Colonic mucosa (tissue), 4 donors: ENCODE measurements at places on chromosomes 5 and 9. TPM values are rescaled to one million over a fixed set of nuclear protein-coding genes. Genes with fewer than 3 reads are reported as not detected.

The GPRIN1 gene
- 2.1 TPM for total RNA-seq

The PFDN1 gene
- total RNA-seq = 41.2 TPM

The GPR150 gene
- total RNA-seq = 0.52 TPM

The SRP19 gene
- total RNA-seq = 27.0 TPM

The PLCXD3 gene
- 0.80 TPM for total RNA-seq

The SEMA5A gene
- total RNA-seq = 23.3 TPM

The KCTD16 gene
- 0.02 TPM for total RNA-seq

The KCNV2 gene
- not detected for total RNA-seq

The IRF1 gene
- 87.8 TPM for total RNA-seq

- no peaks in the 10 kb centered on the region for H3K36me3 ChIP-seq
- no peak for DNase-seq
- no peaks in the 10 kb centered on the region for H3K27me3 ChIP-seq
- H3K27ac ChIP-seq = no peak overlapping the region
These were observed 151.2 kb upstream of the RUSC2 start for GRCh38 chr9:35338561-35339274.

- H3K36me3 ChIP-seq = no peaks in the 10 kb centered on the region
- H3K27ac ChIP-seq = no peak overlapping the region
- no peak for DNase-seq
- H3K4me1 ChIP-seq = no peaks in the 10 kb centered on the region
These were observed 24.0 kb downstream of the ELL2 start for GRCh38 chr5:95937607-95938152.

DNA sequence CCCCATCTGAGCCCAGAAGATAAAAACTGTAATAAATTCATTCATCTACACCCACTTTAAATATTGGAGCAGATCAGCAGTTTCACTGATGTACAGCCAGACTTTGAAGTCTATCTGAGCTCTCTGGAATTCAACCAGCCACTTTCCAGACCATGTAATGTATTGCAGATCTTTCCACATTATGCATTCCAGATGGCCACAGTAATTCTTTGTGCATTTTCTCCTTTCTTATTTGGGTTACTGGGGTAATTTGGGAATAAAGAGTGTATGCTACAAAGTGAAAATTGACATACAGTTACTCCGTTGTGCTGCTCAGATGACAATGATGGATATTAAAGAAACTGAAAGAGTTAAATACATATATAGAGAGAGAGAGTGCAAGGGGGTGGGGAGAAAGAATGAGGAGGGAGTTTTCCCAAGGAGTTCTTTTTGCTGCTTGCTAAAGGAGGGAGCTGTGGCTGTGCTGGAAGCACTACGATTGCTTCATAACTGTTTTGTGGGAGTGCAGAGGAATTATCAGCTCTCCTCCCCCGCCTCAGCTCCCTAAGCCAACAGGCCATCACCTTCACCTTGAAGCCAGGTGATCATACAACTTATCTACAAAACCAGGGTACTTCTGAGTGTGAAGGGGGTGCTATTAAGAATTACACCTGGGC lies 152.8 kb downstream of the GAS1 start:
- H3K4me3 ChIP-seq = no peak overlapping the region
- no peaks in the 10 kb centered on the region for H3K36me3 ChIP-seq
- H3K27ac ChIP-seq = no peak overlapping the region
- no peaks in the 10 kb centered on the region for H3K27me3 ChIP-seq
- no peak for DNase-seq
- no peaks in the 10 kb centered on the region for H3K4me1 ChIP-seq

DNA sequence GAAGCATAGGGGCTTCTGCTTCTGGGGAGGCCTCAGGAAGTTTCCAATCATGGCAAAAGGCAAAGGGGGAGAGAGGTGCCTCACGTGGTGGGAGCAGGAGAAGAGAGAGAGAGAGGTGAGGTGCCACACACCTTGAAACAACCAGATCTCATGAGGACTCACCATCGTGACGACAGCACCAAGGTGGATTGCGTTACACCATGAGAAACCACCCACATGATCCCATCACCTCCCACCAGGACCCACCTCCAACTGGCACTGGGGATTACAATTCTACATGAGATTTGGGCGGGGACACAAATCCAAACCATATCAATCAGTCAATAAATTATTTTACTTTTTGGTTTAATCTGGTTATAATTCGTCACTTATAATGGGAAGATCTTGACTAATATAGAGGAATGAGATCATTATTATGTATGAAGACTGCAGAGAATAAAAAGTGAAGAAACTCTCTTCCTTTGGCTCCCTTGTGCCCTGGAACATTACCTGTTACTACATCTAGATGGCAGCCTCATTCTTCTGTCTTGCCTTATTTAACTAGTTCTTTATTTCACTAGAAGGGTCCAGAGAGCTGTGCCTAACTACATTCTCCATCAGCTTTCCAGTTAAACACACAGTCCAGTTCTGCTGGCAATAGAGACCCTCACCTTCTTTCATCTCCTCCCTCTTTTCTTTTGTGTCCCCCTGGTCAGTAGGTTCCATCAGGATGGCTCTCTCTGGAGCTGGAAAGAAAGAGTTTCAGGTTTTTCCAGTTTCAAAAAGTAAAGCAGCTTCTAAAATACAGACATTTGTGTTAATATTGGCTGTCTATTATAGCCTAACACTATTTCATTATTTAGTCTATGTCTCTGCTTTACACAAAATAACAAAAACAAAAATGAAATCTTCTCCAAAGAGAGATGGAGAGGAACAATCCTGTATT lies 21.7 kb upstream of the SPINK7 start:
- H3K27ac ChIP-seq = no peak overlapping the region

GRCh38 chr9:33415501-33416038 lies 13.2 kb upstream of the AQP7 start:
- H3K4me3 ChIP-seq = no peak overlapping the region
- peak overlapping the region; percentile 20 for H3K27ac ChIP-seq
- no peaks in the 10 kb centered on the region for H3K27me3 ChIP-seq
- H3K36me3 ChIP-seq = no peaks in the 10 kb centered on the region

DNA sequence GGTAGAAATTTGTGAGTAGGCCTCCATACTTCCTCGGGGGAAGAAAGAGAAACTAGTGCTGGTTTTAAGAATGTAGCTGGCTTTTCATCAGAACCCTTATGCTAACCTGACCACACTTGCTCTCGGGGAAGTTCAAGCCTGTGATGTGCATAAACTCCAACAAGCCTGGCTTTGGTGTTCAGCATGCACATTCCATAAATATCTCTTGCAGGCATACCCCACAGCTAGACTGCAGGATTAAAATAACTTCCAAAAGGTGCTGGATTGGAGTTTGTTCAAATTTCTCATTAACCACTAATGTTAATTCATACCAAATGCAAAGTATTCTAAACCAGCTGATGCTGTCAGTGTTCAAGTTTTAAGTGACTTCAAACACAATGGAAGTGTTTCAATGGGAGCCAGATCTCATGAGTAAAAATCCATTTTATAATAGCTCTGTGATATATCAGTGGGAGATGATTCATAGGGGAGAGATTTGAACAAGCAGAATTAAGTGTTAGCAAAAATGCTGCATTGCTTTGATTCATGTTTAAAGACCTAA lies 79.4 kb downstream of the NPR3 start:
- no peak for DNase-seq
- no peaks in the 10 kb centered on the region for H3K27me3 ChIP-seq
- no peaks in the 10 kb centered on the region for H3K36me3 ChIP-seq
- H3K4me3 ChIP-seq = no peak overlapping the region

DNA sequence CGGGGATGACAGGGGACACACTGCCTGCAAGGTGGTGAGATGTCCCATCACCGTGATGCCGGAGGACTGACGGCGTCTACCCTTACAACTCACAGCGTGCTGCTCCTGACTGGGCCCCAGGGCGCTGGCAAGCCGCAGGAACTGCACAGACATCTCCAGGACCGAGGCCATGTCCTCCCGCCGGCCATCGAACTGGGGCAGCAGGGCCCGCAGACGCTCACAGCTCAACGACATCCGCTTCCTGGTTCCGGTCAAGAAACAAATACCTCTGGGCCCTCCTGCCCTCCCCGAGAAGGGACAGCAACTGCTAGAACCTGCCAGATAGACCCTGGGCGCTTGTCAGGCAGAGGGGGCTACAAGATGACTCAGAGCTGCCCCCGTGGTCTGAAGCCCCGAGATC lies 1.0 kb downstream of the SOHLH1 start:
- peaks cover 10% of the 10 kb centered on the region for H3K27me3 ChIP-seq
- H3K27ac ChIP-seq = no peak overlapping the region
- H3K4me3 ChIP-seq = no peak overlapping the region
- no peak for DNase-seq
- H3K36me3 ChIP-seq = no peaks in the 10 kb centered on the region
- no peaks in the 10 kb centered on the region for H3K4me1 ChIP-seq

DNA sequence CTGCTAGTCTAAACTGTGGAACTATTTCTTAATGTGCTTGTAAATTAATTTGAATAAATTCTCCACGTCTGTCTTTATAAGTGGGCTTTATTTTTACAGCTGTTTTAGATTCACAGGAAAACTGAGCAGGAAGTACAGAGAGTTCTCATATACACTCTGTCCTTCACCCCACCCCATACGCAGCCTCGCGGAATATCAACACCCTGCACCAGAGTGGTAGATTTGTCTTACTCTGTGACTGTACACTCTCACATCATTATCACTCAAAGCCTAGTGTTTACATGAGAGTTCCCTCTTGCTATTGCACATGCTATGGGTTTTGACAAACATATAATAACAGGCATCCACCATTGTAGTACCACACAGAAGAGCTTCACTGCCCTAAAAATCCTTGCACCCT lies 179.7 kb upstream of the DAB2 start:
- H3K4me1 ChIP-seq = no peaks in the 10 kb centered on the region
- H3K4me3 ChIP-seq = no peak overlapping the region
- DNase-seq = no peak
- H3K27me3 ChIP-seq = no peaks in the 10 kb centered on the region

DNA sequence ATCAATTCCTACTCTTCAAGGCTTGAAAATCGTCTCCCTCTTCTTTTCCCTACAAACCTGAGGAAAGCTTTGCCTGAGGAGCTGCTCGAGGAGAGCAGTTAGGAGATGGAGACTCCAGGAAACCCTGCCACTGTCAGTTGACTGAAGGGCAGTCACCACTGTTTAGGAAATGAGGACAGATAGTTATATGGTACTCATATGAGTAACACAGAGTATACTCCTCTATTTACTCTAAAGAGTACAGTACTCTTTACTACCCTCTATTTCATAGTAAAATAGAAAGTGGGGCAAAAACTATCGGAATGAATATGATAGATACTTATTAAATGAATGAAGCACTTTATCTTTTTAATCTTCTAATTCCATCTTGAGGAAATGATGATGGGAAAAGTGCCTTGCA lies 115.8 kb downstream of the MAPKAP1 start:
- no peak overlapping the region for H3K4me3 ChIP-seq
- no peak overlapping the region for H3K27ac ChIP-seq
- no peaks in the 10 kb centered on the region for H3K4me1 ChIP-seq
- DNase-seq = no peak
- H3K36me3 ChIP-seq = no peaks in the 10 kb centered on the region
- no peaks in the 10 kb centered on the region for H3K27me3 ChIP-seq

GRCh38 chr9:35754264-35754663 lies at the start of gene MSMP:
TSS of gene MSMP (minus strand) at chr9:35754276. CDS start at chr9:35754129, 147 bp downstream.
- no peak within 1 kb of the TSS for H3K4me3 ChIP-seq
- H3K36me3 ChIP-seq = no peaks in the 10 kb centered on the region
- no peak for DNase-seq
- no peak within 1 kb of the TSS for H3K27ac ChIP-seq
- peaks cover 5% of the 10 kb centered on the region for H3K4me1 ChIP-seq
- H3K27me3 ChIP-seq = no peaks in the 10 kb centered on the region

- H3K4me3 ChIP-seq = no peak overlapping the region
- no peak overlapping the region for H3K27ac ChIP-seq
- H3K36me3 ChIP-seq = no peaks in the 10 kb centered on the region
These were observed 30.8 kb downstream of the BTF3 start for GRCh38 chr5:73529081-73529480.

GRCh38 chr9:134539586-134540194 lies 101.9 kb upstream of the COL5A1 start:
- H3K27me3 ChIP-seq = no peaks in the 10 kb centered on the region
- H3K36me3 ChIP-seq = no peaks in the 10 kb centered on the region
- no peak overlapping the region for H3K27ac ChIP-seq
- no peak overlapping the region for H3K4me3 ChIP-seq
- H3K4me1 ChIP-seq = no peaks in the 10 kb centered on the region
- no peak for DNase-seq
